ENCODE measurements at places on chromosomes 5 and 9.

- no peak for DNase-seq
Measured at GRCh38 chr9:105830461-105830860, 136.1 kb downstream of the TMEM38B start.

GRCh38 chr5:37308793-37309192 lies 59.6 kb upstream of the CPLANE1 start:
- DNase-seq, result no peak

DNA sequence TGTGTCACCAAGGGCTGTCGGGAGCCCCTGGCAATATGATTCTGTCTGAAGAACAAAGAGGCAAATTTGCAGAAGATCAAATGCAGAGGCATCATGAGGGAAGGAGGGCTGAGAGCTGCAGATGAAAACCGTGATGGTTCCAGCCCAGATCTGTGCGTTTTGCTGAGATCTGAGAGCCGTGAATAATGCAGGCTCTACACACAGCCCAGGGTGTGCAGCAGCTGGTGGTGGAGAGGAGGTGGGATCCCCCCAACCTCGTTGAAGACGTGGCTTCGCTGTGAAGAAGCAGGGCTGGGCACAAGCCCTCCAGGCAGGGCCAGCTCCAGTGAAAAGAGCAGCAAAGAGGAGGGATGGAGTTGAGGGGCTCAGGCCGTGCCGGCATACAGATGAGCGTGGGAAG lies 75.5 kb downstream of the TSPAN17 start:
- no peak for DNase-seq

GRCh38 chr5:151383011-151383410 lies 35.7 kb upstream of the SLC36A2 start:
- no peak for DNase-seq

DNA sequence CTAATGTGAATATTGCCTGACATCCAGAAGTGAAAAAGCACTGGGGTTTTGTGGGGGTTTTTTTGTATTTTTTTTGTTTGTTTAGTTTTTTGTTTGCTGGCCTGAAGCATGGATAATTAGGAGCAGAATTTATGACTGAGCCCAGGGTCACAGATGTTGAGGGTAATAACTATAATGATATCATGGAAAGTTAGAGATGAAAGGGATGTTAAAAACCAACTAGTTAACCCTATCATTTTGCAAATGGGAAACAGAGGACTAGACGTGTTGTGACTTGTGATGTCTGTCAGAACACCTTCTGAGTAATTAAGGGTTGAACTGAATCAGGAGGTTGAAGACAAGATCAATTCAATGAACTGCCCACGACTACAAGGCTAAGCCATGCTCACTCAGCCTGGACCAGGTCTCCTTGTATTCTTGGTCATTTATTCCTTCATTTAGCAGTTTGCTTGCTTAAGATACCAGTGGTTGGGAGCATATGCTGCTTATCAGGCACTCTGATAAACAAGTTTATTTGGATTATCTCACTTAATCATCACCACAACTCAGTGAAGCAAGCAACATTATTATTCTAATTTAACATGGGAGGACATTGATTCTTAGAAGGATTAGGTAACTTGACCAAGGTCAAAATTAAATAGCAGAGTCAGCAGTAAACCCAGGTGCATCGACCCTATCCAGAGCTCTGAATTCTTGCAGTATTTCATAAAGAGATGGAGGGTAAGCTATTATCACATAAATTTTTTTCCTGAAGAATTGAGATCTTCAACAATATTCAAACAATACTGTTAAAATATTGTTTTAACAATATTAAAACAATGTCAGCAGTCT lies 75.7 kb upstream of the PIK3R1 start:
- DNase-seq, result no peak

DNA sequence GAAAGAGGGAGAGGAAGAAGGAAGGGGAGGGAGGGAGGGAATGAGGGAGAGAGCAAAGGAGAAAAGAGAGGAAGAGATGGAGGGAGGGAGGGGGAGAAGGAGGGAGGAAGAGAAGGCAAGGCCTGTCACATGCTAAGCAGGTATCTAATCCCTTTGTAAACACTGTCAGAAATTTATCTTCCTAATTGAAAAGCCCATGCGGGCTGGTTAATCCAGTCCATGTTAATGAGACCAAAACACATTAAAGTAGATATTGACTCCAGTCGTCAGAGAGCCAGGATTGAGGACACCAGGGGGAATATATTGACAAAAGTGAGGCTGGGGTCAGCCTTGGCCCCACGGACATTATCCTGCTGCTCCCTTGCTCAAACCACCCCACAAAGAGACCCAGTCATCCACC lies 37.4 kb upstream of the ALDH1B1 start:
- DNase-seq, result no peak

DNA sequence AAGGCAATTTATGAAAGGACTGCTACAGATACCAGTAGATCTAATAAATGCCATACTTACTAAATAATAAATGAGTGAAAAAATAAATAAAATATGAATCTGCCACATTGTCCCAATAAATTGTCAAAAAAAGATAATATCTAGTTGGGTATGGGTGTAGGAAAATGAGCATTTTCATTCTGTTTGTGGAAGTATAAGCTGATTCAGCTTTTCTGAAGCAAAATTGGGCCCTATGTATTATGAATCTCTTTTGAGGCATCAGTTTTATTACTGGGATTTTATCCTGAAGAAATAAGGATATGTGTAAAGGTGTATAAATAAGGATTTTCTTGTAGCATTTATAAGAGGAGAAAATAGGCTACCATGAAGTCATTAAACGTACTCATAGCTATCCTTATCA lies 46.1 kb downstream of the CAVIN4 start:
- no peak for DNase-seq

DNA sequence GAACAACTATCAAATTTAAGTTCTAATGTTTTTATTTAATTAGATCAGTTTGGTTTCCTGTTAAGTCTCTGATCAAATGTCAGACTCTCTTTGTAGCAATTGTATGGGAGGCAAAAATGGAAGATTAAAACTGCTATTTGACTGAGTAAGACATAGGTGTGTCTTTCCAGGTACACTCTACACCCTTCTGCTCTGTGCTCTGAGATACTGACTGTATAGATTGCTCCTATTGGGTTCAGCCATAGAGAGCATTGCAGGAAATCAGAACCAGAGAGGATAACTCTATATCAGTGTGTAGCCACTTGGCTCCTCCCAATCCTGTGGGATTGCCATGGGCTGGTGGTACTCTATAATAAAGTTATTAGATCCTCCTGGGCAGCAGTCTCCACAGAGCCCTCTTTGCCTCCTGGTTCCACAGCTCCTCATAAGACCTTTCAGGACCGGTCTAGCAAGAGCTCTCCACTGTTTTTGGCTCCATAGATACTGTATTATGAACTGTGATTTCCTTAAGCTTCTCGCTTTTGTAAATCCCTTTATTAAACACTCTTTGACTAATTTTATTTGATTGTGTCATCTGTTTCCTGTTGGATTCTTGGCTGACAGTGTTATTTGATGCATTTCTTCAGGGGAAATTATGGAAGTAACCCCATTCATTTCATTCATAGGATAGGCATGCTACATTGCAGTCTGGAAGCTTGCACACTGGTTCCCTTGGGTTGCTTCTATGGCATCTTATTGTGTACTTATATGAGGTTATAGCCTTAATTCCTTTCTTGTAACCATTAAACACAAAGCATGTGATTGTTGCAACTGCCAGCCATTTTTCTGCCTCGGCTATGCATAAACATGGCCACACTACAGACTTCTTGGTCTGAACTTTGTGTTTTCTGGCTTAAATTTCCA lies 115.6 kb downstream of the VCAN start:
- DNase-seq, result no peak

DNA sequence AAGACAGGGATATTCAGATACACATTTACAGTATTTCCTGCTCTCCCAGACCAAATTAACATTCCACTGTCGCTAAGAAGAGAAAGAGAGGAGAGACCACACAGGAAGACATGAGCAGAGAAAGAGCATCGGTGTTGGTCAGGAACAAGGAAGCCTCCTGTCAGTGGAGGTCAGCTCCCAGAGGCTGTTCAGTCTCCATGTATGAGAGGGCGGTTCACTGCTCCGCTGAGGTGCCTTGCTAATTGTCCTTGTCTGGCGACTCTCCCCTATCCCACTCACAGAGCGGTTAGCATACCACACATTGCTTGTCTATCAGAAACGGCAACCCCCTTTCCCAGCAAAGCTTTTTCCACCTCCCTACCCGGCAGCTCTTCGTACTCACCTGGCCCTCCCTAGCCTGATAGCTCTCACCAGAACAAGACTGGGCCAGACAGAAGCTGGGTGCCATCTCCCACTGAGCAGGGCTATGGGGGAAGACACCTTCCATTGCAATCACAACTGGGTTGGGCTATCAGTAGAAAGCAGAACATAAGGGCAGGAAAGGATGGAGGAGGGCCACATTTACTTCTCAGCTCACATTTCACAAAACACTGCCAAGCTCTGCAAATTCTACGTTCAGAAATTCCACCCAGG lies 58.6 kb upstream of the LMNB1 start:
- no peak for DNase-seq

DNA sequence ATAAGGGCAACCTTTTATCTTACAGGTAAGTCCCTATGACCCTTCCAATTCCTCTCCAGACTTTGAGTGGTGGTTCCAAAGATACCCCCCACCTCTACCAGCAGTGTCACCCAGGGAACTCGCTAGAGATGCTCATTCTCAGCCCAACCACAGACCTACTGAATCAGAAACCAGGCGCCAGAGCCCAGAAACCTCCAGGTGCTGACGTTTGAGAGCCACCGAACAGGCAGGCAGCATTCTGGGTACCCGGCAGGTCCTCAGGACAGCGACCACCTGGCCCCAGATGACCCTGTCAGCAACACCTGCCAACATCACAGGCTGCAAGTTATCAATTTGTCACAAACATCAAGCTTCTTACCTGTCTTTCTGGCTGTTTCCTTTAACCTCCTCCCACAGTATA lies 19.5 kb downstream of the RAPGEF1 start:
- no peak for DNase-seq

DNA sequence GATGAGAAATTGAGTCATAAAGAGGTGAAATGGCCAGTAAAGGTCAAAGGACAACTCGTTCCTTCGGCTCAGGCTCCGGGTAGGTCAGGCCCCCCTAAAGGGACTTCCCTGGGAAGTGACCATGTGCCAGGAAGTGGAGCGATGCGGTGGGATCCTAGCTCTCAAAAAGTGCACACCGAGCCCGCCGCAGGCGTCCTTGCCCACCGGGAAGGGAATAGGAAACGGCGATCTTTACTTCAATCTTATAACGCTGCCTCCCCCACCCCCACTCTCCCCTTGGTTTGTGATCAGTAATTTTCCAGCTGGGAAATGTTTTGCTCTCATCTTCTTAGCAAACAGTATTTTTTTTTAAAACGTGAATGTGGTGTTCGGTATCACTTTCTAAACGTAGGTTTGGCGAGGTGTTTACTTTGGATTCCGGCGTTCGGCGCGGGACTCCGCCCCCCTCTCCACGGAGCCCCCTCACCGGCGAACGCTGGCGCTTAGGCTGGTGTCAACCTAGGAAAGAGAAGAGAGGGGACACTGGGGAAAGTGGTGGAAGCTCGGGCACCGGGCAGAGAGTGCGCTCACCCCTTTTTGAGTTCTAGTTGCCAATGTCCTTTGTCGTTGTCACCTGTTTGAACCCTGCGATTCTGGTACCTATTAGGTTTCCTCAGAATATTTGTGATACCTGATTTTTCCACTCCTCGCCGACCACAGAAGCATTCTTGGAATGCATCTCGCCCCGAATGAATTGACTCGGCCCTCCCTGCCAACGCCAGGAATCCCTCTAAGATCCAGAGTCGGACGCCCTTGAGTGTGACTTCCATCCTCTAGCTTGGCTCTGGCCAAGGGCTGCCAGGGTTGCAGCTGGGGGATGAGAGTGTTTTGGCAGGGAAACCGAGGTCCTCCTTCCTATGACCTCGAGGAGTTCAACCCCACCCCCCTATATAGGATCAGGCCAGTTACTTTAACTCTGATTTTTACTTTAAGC lies 1.8 kb upstream of the KLF4 start:
- no peak for DNase-seq

DNA sequence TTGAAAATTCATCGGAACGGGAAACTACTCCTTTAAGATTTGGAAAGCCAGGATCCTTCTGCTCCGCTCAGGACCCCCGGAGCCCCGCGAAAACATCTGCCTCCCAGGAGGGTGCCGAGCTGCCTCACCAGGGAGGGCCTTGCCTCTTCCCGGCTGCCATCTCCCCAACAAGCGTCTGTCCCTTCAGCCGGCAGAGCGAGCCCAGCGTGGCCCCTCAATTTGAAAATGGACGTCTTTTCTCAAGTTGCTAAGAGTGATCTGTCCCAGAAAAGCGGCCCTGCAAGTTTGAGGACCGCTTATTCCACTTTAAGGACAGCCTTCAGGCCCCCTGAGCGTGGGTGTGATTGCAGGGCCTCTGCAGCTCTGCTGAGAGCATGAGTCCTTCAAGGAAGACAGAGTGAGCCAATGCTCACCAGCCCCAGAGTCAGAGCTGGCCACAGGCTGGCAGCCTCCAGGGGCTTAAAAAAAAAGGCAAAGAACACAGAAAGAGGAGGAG lies 101.3 kb downstream of the PHF2 start:
- no peak for DNase-seq

GRCh38 chr5:159826351-159827214 lies 89.7 kb upstream of the ADRA1B start:
- DNase-seq, result no peak

GRCh38 chr9:110502842-110503241 lies 76.7 kb downstream of the SVEP1 start:
- DNase-seq, result no peak

- DNase-seq, result no peak
Measured at GRCh38 chr5:61200582-61201155, 38.4 kb upstream of the SMIM15 start.

GRCh38 chr5:101608322-101608721 lies 687.8 kb downstream of the SLCO4C1 start:
- DNase-seq, result no peak

- no peak for DNase-seq
Measured at GRCh38 chr5:58108511-58108910, 351.4 kb downstream of the PLK2 start.

GRCh38 chr9:31272456-31273295 lies 1111.8 kb upstream of the ACO1 start:
- DNase-seq, result no peak

- no peak for DNase-seq
Measured at GRCh38 chr5:8399471-8399870, 530.5 kb downstream of the MTRR start.

DNA sequence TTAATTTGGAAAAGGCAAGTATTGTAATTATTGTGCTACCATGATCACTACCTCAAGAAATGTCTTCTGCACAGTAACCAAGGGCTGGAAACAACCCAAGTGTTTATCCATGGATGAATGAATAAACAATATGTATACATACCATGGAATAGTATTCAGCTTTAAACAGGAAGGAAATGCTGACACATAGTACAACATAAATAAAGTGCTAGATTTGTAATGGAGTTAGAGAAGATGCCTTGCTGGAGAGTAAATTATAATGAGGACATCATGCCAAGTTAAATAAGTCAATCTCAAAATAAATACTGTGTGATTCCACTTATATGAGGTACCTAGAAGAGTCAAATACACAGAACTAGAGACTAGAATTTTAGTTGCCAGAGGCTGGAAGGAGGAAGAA lies 160.0 kb downstream of the CCDC192 start:
- DNase-seq, result no peak

- DNase-seq, result no peak
Measured at GRCh38 chr5:180233729-180234128, 24.7 kb upstream of the RASGEF1C start.
